ENCODE measurements at places on chromosomes 1 and 21. TPM values are rescaled to one million over a fixed set of nuclear protein-coding genes. Genes with fewer than 3 reads are reported as not detected.

- H3K4me3 ChIP-seq, result no peak overlapping the region
- H3K27me3 ChIP-seq, result no peaks in the 10 kb centered on the region
- 0 out of 2 replicates have a peak, but pooled peaks cover 5% of the 10 kb centered on the region for H3K4me1 ChIP-seq
- no peaks in the 10 kb centered on the region for H3K36me3 ChIP-seq
Measured at GRCh38 chr21:45611939-45612664, 31.4 kb upstream of the PCBP3 start.

GRCh38 chr1:112826217-112826944 is 111.2 kb upstream of the PPM1J start:
- H3K4me3 ChIP-seq, result no peak overlapping the region
- peak overlapping the region; percentile 87 for H3K27ac ChIP-seq
- H3K36me3 ChIP-seq, result no peaks in the 10 kb centered on the region
- DNase-seq, result no peak

GRCh38 chr1:32817159-32817814 is at the start of the genes S100PBP and YARS1:
S100PBP (plus strand) TSS chr1:32817653; CDS start chr1:32826100, 8,447 bp downstream.
YARS1 (minus strand) TSS chr1:32817358; CDS start chr1:32817244, 114 bp downstream.
- H3K27me3 ChIP-seq, result no peaks in the 10 kb centered on the region
- peak within 1 kb of the TSS; percentile 89 for H3K4me3 ChIP-seq
- peak; percentile 98 for DNase-seq
- peaks cover 13% of the 10 kb centered on the region for H3K4me1 ChIP-seq

GRCh38 chr1:56788102-56788501 is 31.1 kb downstream of the FYB2 start:
- H3K4me1 ChIP-seq, result no peaks in the 10 kb centered on the region
- DNase-seq, result no peak
- no peaks in the 10 kb centered on the region for H3K36me3 ChIP-seq

DNA sequence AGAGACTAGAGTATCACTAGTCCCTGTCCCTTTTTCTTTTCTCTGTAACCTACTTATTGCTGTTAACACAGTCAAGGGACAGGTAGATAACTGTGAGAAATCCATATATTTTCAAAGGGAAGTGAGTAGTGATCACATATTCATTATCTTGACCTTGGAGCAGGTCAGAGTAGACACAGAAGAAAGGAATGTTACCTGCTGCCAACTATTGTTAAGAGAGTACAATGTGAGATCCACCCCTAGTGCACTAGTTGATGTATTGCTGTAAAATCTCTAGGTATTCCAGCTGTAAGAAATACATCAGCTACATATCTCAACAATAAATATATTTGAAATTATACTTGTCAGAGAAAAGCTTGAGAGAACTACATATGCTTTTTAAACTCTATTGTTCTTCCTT is 68.7 kb upstream of the ADGRL2 start:
- no peak overlapping the region for H3K4me3 ChIP-seq
- no peaks in the 10 kb centered on the region for H3K4me1 ChIP-seq
- DNase-seq, result no peak

GRCh38 chr1:227428803-227429202 is 110.5 kb upstream of the CDC42BPA start:
- H3K27ac ChIP-seq, result no peak overlapping the region
- H3K4me3 ChIP-seq, result no peak overlapping the region
- peak; percentile 45 for DNase-seq
- H3K4me1 ChIP-seq, result peaks cover 16% of the 10 kb centered on the region

DNA sequence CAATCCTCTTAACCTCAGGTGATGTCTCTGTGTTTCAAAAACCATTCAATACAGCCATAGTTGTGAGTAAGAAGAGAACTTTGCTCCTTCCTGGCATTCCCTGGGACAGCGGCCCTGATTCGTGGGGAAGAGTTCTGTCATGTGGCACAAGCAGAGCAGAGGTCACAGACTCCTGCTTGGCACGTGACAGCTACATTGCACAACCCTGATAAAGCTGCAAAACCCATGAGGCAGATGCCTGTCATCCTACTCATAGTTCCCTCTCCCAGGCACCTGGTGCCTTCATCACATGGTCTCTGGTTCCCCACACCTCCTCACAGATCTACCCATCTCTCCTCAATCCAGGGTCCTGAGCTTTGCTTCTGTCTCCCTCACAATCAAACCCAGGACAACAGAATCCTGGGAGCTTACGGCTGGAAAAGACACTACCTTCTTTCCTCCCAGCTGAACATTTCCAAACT is 70.8 kb downstream of the PLPP3 start:
- no peak overlapping the region for H3K4me3 ChIP-seq
- no peaks in the 10 kb centered on the region for H3K27me3 ChIP-seq
- H3K27ac ChIP-seq, result peak overlapping the region; percentile 84
- peaks cover 53% of the 10 kb centered on the region for H3K4me1 ChIP-seq

GRCh38 chr21:44785620-44786335 is 15.8 kb downstream of the UBE2G2 start:
- DNase-seq, result no peak
- H3K36me3 ChIP-seq, result no peaks in the 10 kb centered on the region
- H3K27me3 ChIP-seq, result no peaks in the 10 kb centered on the region
- no peaks in the 10 kb centered on the region for H3K4me1 ChIP-seq
- H3K27ac ChIP-seq, result no peak overlapping the region

DNA sequence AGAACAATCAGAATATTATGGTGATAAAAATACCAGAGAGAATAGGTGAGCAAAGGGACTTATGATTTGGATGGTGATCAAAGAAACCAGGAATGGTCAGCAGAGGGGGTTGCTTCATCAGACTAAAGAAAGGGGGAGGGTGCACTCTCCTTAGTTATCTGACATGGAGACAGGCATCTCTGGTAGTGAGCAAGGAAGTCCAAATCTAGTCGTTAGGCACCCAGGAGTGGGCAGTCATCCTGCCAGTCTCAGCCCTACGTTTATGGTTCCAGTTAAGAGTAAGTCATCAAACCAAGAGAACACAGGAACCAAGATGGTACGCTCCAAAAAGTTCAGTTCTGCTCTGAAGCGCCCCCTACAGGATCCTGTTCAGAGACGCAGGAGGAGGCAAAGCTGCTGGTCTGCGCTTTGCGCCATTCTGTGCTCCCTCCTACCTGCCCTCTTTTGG is 28.6 kb downstream of the EBNA1BP2 start:
- H3K27ac ChIP-seq, result no peak overlapping the region
- DNase-seq, result peak; percentile 12
- no peaks in the 10 kb centered on the region for H3K4me1 ChIP-seq
- no peaks in the 10 kb centered on the region for H3K36me3 ChIP-seq
- no peaks in the 10 kb centered on the region for H3K27me3 ChIP-seq
- no peak overlapping the region for H3K4me3 ChIP-seq

DNA sequence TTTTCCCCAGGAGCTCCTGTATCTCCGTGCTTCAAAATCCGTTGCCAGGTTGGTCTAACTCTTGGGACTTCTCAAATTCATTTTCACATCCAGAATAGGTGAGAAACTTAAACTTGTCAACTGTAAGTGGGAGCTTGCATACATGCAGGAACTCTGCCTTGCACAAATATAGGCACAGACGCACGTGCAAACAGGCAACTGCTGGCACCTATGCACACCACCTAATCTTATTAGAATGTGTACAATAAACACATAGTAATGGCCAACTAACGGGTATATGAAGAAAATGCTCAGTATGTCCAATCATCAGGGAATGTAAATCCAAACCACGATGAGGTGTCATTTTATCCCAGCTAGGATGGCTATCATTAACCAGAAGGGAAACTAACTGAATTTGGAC is 22.6 kb upstream of the FCGR2A start:
- no peak for DNase-seq
- no peak overlapping the region for H3K4me3 ChIP-seq
- no peaks in the 10 kb centered on the region for H3K4me1 ChIP-seq
- no peak overlapping the region for H3K27ac ChIP-seq
- H3K27me3 ChIP-seq, result no peaks in the 10 kb centered on the region

DNA sequence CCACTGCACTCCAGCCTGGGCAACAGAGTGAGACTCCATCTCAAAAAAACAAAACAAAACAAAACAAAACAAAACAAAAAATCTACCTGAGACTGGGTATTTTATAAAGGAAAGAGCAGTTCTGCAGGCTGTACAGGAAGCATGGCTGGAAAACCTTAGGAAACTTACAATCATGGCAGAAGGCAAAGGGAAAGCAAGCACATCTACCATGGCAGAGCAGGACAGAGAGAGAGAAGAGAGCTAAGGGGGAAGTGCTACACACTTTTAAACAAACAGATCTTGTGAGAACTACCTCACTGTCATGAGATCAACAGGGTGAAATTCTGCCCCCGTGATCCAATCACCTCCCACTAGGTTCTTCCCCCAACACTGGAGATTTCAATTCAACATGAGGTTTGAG is 198.3 kb upstream of the SAMSN1 start:
- no peaks in the 10 kb centered on the region for H3K36me3 ChIP-seq
- H3K27ac ChIP-seq, result no peak overlapping the region
- H3K4me3 ChIP-seq, result no peak overlapping the region

- DNase-seq, result peak; percentile 82
- H3K4me3 ChIP-seq, result no peak overlapping the region
- H3K27ac ChIP-seq, result peak overlapping the region; percentile 98
- H3K4me1 ChIP-seq, result peaks cover 54% of the 10 kb centered on the region
- no peaks in the 10 kb centered on the region for H3K27me3 ChIP-seq
Measured at GRCh38 chr1:22414244-22414751, 37.4 kb upstream of the ZBTB40 start.

- H3K4me3 ChIP-seq, result no peak overlapping the region
- H3K27me3 ChIP-seq, result no peaks in the 10 kb centered on the region
- DNase-seq, result no peak
- H3K27ac ChIP-seq, result no peak overlapping the region
- H3K36me3 ChIP-seq, result no peaks in the 10 kb centered on the region
Measured at GRCh38 chr1:101757985-101758384, 238.7 kb downstream of the OLFM3 start.

DNA sequence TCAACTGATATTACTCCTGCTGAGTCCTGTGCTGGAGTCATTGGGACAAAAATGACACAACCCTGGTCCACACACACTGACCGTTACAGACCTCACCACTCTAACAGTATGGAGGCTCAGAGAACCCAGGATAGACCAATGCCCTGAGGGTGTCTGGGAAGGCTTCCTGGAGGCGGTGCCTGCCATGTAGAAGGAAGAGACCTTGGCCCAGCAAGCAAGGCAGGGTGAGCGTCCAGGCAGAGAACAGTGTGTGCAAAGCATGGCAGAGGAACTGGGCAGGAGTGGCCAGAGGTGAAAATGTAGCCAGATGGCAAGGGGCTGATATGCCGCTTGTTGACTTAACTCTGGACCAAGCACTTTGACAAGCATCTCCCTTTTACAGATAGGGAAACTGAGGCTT is 85.5 kb downstream of the VWA5B1 start:
- H3K27ac ChIP-seq, result no peak overlapping the region
- no peaks in the 10 kb centered on the region for H3K4me1 ChIP-seq
- no peaks in the 10 kb centered on the region for H3K36me3 ChIP-seq
- no peak overlapping the region for H3K4me3 ChIP-seq

DNA sequence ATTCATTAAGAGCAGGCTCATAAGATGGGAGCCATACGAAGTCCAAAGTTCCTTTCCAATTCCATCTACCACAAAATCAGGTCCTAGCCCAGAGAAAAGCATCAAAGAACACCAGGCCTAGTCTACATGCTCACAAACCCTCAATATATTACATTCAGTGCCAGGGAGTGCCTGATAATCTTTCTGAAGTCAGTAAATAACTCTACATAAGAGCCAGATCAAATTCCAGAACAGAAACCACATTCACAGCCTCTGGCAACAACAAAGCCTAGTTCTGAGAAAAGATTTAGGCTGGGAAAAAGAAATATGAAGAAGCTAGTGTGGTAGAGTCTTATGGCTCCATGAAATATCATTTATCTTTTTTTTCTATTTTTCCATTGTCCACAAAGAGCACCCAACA is 40.5 kb upstream of the RBBP5 start:
- no peak overlapping the region for H3K4me3 ChIP-seq
- peaks cover 2% of the 10 kb centered on the region for H3K36me3 ChIP-seq
- H3K27ac ChIP-seq, result no peak overlapping the region
- DNase-seq, result no peak

DNA sequence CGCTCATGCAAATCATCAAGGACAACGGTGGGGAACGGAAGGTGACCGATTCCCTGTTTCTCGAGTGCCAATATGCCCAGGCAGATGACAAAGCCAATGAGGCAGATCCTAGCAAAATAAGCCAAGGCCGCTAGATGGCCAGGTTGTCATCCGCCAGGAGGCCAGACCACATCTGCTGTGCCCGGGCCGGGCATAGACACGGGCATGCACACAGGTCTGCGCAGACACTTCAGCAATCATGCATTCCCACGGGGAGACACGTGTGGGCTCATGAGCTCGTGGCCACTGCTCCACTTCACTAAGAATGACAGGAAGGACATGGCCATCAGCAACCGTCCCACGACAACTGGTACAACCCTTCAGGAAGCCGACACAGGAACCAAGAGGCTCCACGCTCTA is 23.4 kb downstream of the WDR4 start:
- H3K27ac ChIP-seq, result no peak overlapping the region
- DNase-seq, result no peak

DNA sequence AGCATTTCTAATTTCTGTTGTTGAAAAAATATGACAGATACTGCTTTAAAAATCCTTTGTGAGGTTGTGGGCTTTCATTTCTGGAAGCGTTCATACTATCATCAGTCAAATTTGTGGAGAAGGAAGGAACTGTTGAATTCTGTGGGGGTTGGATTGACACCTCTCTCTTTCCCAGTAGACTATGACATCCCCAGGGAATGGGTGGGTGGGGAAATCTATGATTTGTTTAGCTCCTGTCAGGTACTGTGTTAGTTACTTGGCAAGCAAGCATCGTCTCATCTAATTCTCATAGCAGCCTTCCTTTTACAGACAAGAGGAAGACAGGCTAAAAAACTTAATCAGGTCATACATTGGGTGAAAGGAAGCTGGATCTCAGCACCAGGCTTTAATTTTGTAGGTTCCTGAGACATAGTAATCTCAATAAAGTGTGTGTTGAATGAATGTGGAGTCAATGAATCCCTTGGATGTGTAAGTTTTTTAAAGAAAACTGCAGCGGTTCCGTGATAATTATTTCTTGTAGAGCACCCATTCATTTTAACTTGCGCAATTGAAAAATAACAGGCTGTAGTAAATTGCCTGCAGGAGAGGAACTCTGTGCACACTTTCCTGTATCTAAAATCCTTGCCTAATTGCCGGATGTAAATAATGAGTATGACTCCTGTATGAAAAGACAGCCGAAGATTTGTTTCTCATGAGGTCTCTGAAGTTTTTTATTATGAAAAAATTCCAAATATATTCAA is 60.6 kb downstream of the MYOM3 start:
- no peak for DNase-seq
- H3K4me3 ChIP-seq, result no peak overlapping the region
- peaks cover 6% of the 10 kb centered on the region for H3K4me1 ChIP-seq
- no peaks in the 10 kb centered on the region for H3K36me3 ChIP-seq
- H3K27ac ChIP-seq, result no peak overlapping the region

Gene MTARC2
- total RNA-seq, result 15.8 TPM

Gene PROK1
- total RNA-seq, result not detected

Gene ARHGAP30
- total RNA-seq, result not detected

Gene DNAJC6
- total RNA-seq, result 4.0 TPM

Gene SH2D2A
- 5.5 TPM for total RNA-seq

Gene NT5C1A
- not detected for total RNA-seq

Gene PLA2G4A
- 3.4 TPM for total RNA-seq

Gene RGS13
- not detected for total RNA-seq

Gene HMGCS2
- 10.2 TPM for total RNA-seq

Gene ITLN1
- 0.37 TPM for total RNA-seq

Measured in Caco-2 (cell line).